Activated CD4-positive, alpha-beta T cell treated with anti-CD3 and anti-CD28 coated beads, Interleukin-2, Interleukin-6, amounts not matched to agents 100 ng/mL and 50 ng/mL, durations not matched to agents 16 hours and 8 hours (primary cell): ENCODE measurements at places on chromosomes 11 and 22.

DNA sequence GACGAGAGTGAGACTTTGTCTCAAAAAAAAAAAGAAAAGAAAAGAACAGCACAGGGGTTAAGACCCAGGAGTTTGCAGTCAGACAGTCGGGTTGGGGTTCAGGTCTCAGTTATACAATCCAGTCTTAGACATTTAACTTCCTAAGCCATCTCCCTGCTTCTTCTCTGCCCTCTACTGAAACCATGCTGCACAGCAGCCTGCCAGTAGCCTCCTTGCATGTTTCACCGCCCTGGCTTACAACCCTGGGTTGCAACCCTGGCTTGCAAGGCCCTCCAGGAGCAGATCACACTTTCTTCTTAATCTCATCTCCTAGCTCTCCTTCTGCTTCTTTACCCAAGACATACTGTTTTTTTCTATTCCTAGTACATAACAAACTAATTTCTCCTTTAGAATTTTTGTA is 5.9 kb upstream of the B3GAT3 start:
- DNase-seq, result no peak

DNA sequence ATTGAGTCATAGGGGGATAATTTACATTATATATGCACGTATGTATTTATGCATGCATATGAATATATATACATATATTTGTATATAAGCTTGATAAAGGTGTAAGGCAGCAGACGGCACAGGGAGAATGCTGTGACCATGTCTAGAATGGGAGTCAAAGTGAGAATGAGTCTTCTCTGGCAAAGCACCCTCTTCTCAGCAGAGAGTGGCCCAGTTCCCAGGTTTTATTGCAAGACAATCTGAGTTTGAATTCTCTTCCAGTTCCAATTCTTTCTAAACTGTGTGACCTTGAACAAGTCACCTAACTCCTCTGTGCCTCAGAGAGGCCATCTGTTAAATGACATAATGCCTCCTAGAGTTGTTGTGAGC is 13.8 kb downstream of the EHF start:
- DNase-seq, result no peak

GRCh38 chr11:37124384-37124783 is 526.3 kb upstream of the RAG2 start:
- DNase-seq, result no peak

DNA sequence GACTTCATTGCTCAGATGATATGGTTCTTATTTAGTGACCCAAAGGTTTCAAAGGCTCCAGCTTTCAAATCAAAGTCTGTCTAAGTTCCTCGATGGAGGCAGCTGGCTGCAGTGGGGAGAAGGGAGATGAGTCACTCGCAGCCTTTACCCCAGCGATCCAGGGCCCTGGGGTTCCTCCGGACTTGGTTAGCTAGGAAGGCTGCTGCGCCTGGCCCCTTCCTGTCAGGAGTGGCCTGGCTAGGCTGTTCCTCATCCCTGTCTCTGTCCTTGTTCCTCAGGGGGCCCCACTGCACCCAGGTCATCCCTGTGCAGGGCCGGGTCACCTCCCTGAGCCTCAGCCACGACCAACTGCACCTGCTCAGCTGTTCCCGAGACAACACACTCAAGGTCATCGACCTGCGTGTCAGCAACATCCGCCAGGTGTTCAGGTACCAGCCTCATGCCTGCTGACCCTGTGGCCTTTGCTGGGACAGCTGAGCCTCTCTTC is 13.9 kb downstream of the ATG16L2 start:
- no peak for DNase-seq

GRCh38 chr11:83438438-83438837 is 152.3 kb upstream of the CCDC90B start:
- DNase-seq, result no peak

- DNase-seq, result no peak
Measured at GRCh38 chr11:27649800-27650199, 50.5 kb downstream of the BDNF start.

DNA sequence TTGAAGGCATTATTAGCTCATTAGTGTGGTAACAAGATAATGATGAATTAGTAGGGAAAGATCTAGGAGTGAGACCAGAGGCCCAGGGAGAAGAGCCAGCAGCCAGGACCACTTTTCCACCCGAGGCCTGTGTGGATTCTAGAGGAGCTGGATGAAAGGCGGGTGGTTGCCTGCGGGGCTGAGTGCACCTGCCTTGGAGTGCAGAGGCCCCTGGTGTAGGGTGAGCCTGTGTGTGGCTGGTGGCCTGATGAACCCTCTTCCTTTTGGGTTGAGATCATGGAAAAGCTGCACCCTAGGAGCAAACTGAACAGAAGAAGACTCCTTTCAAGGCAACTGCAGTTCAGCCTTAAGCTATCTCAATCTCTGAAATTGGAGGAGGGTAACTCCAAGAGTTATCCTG is 5.9 kb upstream of the TP53AIP1 start:
- no peak for DNase-seq

DNA sequence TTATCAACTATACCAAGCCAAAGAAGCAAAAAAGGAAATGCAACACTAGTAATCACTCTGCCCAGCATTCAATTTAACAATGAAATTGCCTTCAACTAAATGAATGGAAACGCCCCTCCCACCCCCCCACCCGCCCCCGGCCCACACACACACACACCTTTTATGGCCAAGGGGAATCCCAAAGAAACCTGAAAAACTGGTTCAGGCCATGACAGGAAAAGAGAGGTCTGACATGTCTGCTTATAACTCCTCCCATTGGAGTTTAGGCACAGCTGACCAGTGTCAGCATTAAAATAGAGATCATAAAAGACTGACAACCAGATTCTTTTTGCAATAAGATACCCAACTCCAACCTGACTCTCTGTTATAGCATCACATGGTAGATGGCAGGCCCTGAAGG is 42.6 kb downstream of the ACER3 start:
- DNase-seq, result no peak
